ENCODE measurements at places on chromosomes 3 and 15.

DNA sequence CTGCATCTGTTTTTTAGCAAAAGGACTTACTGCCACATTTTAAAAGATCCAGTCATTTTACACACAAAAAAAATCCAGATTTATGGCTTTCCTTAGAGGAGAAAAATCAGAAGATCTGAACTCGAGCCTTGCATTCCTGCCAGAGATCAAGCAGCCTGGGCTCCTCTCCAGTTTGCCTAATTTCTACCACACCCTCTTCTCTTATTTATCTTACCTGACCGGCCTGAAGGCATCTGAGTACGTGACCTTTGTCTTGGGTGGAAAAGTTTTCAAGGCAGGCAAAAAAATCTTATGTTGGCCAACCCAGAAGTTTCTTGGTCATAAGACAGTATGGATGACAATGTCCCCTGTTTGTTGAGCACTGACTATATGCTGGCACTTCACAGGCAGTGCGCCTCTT, 60.3 kb downstream of the CHRD start:
- DNase-seq: no peak

GRCh38 chr3:64150623-64151207, 74.6 kb downstream of the PRICKLE2 start:
- peak; percentile 91 for DNase-seq

- DNase-seq: no peak
Observed at GRCh38 chr3:144041960-144042556, 70.4 kb downstream of the DIPK2A start.

DNA sequence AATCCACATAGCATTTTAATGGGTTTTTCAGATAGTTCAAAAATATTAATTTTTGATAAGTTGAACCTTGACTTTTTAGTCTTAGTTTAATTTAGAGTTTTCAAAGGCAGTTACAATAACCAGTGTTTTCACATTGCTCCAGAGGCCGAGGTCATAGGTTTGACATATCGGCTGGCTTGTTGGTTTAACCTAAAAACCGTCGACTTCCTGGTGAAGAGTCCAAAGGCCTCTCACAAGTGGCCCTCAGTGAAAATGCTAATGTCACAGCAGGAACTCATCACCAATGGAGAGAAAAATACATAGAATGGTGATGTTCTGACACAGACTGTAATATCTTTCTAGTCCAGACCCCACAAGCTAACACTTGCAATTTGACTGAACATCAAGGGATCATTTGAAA, 642.3 kb downstream of the PLOD2 start:
- DNase-seq: no peak

GRCh38 chr3:9406856-9407626, 9.6 kb downstream of the SETD5 start:
- no peak for DNase-seq

DNA sequence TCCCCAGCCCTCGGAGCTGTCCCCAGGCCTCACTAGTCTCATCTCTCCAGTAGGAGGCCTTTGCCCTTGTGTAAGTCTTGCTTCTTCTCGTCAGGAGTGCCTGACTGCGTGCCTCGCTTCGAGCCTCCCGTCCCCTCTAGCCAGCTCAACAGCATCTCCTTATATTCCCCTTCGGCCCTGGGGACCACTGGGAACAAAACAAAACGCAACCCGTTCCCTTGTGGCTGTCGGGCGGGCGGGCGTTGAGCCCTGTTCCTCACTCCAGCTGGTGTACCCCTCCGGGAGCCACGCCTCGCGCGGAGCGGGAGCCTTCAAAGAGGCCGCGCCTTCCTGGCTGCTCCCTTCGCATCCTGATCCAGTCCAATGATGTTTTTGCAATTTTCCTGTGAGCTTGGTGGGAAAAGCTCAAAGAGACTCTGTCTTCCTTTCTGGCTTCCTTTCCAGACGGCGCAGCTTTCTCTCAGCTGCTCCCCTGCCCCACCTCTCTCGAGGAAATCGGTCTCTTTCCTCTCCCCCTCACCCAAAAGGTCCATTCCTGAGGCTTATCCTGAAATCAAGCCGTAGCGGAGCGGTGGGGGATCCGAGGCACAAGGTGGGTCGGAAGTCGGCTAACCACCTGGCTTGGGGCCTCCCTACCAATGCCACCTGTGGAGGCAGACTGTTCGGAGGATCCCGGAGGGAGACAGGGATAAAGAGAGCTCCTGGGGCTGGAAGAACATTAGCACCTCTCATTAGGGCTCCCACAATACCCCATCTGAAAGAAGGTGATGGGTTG, 33.4 kb upstream of the SRP14 start:
- no peak for DNase-seq

DNA sequence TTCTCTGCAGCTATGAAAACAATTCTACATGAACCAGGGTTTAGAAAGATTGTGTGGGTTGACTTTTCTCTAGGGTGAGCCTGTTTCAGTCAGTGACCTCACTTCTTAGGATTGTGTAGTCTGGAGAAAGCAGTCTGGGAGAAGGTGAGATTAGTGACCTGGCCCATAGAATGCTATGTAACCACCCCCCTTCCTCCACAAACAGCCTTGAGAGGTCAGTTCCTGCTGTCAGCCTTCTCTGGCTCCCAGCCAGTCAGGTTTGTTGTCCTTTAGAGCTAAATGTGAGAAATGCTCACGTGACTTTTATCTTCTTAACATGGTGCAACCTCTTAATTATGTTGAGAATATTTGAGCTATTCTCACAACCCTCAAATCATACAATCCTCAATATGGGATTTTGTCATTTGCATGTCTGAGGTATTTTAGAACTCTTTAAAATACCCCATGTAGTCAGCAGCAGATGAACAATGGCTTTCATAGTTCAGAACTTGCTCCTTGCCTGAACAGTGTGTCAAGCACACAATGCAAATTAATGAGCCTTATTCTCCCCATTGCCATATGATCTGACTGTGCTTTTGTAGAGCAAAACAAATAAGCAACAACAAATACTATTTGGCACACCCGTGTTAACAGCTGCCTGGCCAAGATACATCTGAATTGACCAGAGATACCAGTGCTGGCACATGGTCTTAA, 311.6 kb downstream of the CNTN6 start:
- peak; percentile 52 for DNase-seq

GRCh38 chr15:25247407-25248038, 191.3 kb downstream of the UBE3A start:
- DNase-seq: no peak

DNA sequence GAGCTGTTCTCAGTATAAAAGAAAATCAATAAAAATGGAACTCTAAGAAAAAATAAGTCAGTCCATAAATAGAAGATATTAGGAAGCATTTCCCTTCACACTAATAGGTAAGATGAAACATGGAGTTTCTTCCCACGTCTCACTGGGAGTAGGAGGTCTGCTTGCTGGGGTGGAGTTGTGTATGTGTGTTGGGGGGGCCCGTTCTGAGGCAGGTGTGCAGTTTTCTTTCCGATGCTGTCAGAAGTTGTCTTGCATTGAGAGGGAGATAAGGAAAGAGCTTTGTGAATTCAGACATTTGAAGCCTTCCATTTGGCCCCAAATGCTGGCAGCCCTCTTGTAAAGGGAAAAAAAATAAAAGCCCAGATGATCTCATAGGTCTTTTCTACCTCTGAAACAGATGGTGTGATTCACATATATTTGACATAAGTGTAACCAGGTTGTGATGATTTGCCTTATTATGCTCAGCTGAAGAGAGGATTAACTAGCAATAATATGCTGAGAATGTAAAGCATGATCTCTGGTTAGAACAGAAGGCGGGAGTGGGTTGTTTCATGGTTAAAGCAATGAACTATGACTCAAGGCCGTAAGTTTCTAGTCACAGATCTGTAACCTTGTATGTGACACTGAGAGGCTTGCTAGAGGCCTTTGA, 8.8 kb downstream of the RASGRP1 start:
- peak; percentile 69 for DNase-seq

- DNase-seq: no peak
Observed at GRCh38 chr3:152549263-152549662, 280.5 kb downstream of the MBNL1 start.

DNA sequence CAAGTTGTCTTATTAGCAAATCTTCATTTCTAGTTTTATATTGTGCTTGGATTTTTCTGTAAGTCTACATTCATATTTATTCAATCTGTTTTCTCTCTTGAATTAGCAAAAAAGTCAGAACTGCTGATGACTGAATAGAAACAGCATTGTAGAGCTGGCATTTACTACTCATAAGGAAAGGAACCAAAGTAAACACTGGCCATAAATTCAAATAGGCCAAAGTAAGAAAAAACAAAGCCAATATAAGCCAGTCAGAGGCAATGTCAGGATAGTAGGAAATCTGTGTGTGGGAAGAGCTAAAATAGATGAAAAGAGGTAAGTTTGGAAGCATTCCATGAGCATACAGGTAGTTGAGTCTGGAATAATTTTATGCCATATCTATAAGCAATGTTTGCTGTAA, 307.2 kb upstream of the SLITRK3 start:
- no peak for DNase-seq

- peak; percentile 87 for DNase-seq
Observed at GRCh38 chr3:162719684-162720341, 1223.2 kb downstream of the OTOL1 start.

GRCh38 chr3:187875863-187876262, 130.6 kb upstream of the BCL6 start:
- no peak for DNase-seq

GRCh38 chr3:124032311-124032880, 40.5 kb upstream of the ROPN1 start:
- peak; percentile 60 for DNase-seq

- DNase-seq: no peak
Observed at GRCh38 chr3:143001034-143001368, 369 bp upstream of the U2SURP start.

DNA sequence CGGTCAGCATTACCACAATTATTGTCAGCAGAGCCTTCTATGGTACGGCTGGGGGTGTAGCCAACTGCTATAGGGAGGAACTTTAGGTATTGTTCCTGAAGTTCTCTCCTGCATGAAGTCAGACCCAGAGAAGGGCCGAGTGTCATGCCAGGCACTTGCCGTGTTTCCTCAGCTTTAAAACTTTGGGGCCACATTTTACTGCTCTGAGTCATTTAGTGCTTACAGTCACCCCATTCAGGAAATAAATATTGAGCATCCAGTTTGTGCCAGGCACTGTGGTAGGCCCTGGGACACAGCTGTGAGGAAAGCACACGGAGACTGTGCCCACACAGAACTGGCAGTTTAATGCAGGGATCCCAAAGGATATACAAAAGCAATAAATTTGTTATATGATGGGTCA, 54.5 kb upstream of the APEH start:
- DNase-seq: no peak

GRCh38 chr15:64685230-64685888, 90.0 kb downstream of the RBPMS2 start:
- DNase-seq: no peak

DNA sequence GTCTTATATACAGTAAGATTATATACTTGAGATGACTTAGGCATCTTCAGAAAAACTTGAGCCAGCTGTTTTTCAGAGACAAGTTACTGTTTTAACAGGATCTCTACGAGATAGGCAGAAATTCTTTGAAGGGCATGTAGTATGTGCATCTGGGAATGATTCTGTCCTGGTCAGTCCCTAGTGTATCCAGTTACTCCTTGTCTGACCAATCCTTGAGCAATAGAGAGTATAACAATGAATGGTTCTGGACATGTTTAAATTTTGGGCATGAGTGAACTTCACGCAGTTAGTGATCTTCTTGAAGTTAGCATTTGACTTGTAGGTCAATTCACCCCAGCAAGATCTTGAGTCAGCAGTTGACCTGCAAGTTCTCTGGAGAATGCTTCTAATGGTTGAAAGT, 24.7 kb upstream of the HHLA2 start:
- no peak for DNase-seq

DNA sequence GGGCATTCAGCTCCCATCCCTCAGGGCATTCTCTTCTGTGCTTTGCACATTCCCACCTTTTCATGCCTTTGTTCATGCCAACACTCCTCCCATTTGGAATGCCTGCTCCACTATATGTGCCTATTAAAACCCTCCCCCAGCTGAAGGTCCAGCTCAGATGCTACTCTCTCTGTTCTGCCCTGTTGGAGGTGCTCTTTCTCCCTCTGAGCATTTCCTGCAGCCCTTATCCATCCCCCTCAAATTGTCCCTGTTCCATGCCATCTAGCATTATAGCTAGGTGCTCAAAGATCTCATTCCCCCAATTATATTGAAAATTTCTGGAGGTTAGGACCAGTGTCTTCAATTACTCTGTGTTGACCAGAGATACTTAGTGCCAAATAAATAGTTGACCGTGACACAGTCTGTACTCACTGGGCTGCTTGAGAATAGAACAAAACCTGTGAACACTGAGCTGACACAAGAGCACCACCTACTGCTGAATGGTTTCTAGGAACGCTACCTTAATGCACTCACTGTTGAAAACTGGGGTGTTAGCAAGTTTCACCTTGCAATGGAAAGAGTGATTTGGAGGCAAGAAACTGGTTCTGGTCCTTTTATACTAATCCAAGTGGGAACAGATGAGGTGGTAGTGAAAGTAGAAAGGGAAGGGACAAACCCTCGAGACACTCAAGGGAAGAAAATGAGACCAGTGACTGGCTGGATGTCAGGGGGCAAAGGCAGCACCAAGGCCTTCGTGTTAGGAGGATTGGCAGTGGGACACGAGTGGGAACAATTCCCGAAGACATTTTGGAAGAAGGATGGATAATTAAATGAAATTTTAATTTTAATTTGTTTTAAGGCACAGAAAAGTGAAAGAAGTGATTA, 289.8 kb upstream of the ROPN1 start:
- DNase-seq: peak; percentile 64

GRCh38 chr3:148513096-148513543, 184.6 kb upstream of the AGTR1 start:
- no peak for DNase-seq

- DNase-seq: no peak
Observed at GRCh38 chr3:151460228-151460627, 633 bp downstream of the IGSF10 start.

DNA sequence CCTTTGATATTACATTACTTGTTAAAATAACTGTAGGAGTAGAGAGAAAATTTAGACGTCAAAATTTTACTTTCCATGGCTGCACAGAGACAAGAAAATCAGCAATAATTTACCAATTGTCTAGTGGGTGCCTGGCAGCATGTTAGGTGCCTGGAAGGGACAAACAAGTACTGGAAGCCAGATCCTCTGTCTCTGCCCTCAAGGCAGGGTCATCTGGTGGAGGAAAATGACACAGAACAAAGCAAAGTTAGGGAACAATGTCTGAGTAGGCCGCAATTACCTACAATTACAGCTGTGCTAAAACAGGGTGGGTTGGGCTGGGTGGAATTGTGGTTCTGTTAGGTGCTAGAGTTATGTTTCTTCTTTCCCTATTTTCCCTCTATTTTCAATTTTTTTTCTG, 7.4 kb downstream of the CCDC174 start:
- no peak for DNase-seq

- DNase-seq: peak; percentile 41
Observed at GRCh38 chr15:80087104-80087503, 27.6 kb downstream of the ZFAND6 start.

GRCh38 chr15:67189326-67190051, 65.0 kb downstream of the AAGAB start:
- DNase-seq: peak; percentile 0

- DNase-seq: no peak
Observed at GRCh38 chr3:52396907-52397591, 47.9 kb downstream of the SEMA3G start.

GRCh38 chr3:25592510-25592968, 72.2 kb downstream of the TOP2B start:
- peak; percentile 69 for DNase-seq

- DNase-seq: no peak
Observed at GRCh38 chr3:4522947-4523346, 29.8 kb downstream of the ITPR1 start.

- no peak for DNase-seq
Observed at GRCh38 chr3:43506644-43507043, 115.2 kb downstream of the ANO10 start.
